IMR-90 (cell line): ENCODE measurements at places on chromosomes 13 and 19. TPM values are rescaled to one million over a fixed set of nuclear protein-coding genes. Genes with fewer than 3 reads are reported as not detected.

NANOS3 gene
- not detected in 2 replicates for total RNA-seq

ATP4A gene
- total RNA-seq, result not detected in 2 replicates

GNG7 gene
- under 0.01 TPM in 2 replicates for total RNA-seq

CIRBP gene
- 226 and 299 TPM in 2 replicates for total RNA-seq

PIH1D1 gene
- 122 and 125 TPM in 2 replicates for total RNA-seq
